Stimulated activated CD8-positive, alpha-beta memory T cell treated with anti-CD3 and anti-CD28 coated beads, Interleukin-7, amount 100 ng/mL, for 24 hours (primary cell): ENCODE measurements at places on chromosomes 11 and 22.

GRCh38 chr11:72738199-72739141, 13.7 kb downstream of the ARAP1 start:
- no peak for DNase-seq

DNA sequence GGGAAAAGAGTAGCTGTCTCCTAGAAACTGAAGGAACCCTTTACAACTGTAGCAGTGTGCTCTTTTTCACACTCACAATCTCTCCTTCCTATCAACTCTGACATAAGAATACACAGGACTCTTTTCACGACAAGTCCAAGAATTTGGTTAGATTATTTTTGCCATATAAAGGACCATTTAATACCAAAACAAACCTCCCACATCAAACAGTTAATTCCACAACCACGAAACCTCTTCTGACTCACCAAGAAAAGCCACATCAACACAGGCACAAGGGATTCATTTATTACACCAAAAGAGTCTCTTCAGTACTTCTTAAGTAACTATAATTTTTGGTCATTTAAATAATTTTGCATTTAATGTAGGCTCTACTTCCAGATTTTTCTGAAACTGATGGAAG, 222.6 kb upstream of the PITPNB start:
- no peak for DNase-seq

GRCh38 chr22:24225951-24226350, 18.9 kb downstream of the GGT5 start:
- DNase-seq = no peak

- DNase-seq = no peak
Observed at GRCh38 chr22:28967969-28968368, 84.6 kb downstream of the ZNRF3 start.

DNA sequence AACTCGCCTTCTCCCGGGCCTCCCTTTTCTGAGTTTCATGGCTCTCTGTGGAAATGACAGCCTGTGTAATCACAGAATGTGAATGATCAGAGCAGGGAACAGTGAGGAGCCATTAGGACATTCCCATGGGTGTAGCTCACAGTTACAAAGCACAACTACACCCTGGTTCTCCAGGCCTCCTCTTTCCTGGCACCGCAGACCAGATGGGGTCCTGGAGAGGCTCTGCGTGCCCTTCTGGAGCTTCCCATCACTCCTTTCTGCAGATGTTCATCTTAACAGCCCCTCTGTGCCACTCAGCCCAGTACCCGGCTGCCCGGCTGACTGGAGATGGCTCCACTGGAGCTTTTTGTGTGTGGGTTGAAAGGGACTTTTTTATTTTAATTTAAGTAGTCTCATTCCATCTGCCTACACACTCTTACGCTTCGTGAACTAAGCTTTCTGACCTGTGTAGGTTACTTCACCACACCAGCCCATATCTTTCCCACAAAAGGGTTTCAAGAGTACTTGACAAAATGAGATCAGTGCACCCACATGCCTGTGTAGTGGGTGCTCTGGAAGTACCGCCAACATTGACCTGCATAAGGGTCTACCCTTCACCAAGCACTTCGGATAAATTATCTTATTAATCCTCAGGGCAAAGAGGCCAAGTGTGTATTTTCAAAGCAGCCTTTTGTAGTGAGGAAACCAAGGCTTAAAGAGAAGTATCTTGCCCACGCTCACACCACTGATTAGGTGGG, 29.8 kb downstream of the SREBF2 start:
- no peak for DNase-seq

- no peak for DNase-seq
Observed at GRCh38 chr11:68064926-68065325, 26.1 kb downstream of the TCIRG1 start.

DNA sequence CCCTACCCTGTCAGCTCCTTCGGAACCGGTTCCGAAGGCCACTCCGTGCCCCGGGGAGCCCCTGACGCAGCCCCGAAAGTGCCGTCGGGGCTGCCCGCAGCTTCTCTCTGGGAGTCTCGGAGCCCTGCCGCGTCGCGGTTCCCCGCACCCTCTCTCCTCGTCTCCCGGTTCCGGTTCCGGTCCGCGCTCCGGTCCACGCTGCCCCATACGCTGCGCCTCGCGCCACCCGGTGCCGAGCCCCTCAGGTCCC, 618 bp downstream of the MTA2 start:
- no peak for DNase-seq

- no peak for DNase-seq
Observed at GRCh38 chr11:129365816-129366215, 9.8 kb upstream of the BARX2 start.

- no peak for DNase-seq
Observed at GRCh38 chr11:116866804-116867455, 29.5 kb upstream of the APOA1 start.

DNA sequence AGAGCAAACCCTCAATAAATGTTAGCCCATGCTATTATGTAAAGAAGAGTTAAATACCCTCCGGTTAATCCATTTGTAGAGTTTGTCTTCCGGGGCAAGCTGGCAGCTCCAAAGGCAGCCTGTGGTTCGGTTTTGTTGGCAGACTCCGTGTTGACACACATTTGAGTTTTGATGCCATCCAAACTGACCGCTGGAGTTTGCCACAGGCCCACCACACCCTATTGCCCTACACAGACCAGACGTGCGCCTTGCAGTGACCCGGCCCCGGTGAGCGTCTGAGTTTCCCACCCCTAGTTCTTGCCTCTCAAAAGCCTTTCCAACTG, 25.1 kb downstream of the ELFN2 start:
- DNase-seq = no peak

GRCh38 chr11:47354913-47355282, 2.4 kb upstream of the MYBPC3 start:
- DNase-seq = no peak

DNA sequence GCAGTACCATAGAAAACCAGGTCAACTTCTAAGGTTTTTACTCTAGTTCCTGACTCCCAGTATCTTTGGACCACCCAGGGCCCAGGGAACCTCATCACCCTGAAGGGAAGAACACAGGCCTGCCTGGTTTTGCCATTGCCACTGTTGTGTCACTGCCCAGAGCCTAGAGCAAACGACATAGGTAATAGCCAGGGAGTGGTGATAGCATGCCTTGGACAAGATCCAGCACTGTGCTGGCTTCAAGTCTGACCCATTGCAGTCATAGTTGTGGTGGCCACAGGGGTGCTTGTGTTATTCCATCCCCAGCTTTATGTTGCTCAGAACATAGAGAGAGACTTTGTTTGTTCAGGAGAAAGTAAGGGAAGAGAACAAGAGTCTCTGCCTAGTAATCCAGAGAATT, 2310.2 kb downstream of the LRRC4C start:
- no peak for DNase-seq

DNA sequence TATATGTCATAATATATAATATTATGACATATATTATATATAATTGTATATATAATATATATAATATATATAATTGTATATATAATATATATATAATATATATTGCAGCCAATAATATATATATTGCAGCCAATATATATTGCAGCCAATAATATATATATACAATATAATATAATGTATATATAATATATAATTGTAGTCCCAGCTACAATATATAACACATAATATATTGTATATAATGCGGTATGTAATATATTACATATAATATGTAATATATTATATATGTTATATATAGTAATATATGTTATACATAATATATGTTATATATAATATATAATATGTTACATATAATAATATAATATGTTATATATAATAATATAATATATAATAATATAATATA, 5.8 kb upstream of the CELF1 start:
- DNase-seq = no peak

DNA sequence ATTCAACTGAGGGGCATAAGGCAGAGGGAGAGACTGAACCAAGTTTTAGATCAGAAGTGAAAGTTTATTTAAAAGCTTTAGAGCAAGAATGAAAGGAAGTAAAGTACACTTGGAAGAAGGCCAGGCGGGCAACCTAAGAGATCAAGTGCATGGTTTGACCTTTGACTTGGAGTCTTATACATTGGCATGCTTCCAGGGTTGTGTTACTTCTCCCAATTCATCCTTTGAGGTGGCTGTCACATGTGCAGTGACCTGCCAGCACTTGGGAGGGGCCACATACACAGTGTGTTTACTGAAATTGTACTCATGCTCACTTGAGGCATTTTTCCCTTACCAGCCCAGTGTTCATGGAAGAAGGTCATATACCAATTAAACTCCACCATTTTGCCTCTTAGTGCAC, 30.4 kb downstream of the CYP2R1 start:
- no peak for DNase-seq

DNA sequence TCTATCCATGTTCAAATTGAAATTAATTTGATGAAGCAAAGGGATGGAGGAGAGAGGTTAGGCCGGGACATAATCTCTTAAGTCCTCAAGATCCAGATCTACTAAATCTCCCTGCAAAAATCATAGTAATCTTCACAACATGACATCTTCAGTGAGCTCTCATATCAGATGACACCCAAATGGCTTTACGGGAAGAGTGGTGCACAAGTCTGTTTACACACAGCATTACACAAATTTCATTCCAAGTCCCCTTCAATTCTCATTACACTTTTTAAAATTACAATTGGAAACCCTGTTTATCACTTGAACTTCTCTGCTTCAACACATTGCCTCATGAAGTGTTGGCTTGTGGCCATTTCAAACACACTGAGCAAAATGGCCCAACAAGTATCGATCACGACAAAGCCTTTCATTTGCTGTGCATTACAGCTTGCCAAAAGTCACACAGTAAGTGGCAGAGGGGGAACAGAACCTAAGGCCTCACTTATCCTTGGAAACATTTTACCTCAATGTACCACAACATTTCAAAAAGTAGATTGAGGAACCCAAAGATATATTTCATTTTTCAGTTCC, 17.9 kb upstream of the TPH1 start:
- DNase-seq = no peak

- DNase-seq = no peak
Observed at GRCh38 chr11:106047631-106048030, 25.6 kb upstream of the MSANTD4 start.

DNA sequence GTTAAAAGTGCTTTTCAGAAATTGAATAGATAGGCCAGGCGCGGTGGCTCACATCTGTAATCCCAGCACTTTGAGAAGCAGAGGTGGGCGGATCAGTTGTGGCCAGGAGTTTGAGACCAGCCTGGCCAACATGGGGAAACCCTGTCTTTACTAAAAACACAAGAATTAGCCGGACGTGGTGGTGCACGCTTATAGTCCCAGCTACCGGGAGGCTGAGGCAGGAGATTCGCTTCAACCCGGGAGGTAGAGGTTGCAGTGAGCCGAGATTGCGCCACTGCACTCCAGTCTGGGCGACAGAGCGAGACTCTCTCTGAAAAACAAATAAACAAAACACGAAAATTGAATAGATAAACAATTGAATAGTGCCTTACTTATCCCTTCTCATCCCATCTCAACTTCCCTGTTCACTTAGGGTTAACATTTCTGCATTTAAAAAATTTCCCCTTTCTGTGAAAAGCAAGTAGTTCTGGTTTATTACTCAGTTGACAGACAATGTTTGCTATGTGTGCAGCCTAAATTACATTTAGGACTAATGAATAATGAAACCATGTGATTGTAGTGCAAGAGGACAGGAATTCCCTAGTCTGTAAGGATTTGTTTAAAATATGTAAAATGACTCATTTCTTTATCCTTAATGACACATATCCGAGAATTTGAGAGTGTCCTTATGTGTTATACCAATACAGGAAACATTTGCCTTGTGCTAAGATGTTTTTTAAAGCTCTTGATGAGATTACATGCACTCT, 6.0 kb downstream of the RNF169 start:
- no peak for DNase-seq

DNA sequence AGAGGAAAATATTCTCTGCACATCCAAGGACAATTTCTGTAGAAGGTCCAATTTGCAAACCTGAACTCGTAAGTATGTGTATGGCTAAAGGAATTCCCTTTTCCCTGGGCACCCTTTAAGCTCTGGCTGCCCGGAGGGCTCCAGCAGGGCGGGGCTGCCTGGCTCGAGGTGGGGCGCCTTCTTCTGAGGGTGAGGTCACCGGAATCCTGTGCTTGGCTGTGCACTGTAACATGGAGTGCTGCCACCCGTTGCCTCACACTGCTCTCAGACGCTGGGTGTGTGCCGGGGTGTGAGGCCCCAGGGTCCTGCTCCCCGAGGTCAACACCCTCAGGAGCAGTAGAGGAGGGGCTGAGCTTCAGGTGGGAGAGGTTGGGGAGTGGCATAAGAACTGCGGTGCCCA, 61.5 kb downstream of the SYN3 start:
- DNase-seq = no peak

DNA sequence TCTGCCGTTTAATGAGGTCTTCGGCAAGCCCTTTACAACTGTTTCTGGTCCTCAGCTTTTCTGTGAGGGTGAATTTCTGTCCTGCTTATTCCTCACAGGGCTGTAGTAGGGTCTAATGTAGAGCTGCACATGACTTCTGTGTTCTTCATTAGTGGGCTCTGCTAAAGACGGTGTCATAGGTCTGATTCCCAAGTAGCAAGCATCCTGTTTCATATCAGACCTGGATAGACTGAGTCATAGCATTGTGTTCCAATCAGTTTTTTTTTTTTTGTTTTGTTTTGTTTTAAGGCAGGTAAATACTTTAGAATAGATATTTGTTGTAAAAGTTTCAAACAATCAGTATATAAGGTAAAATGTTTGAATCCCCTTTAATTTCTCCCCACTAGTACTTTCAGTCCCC, 35.4 kb downstream of the BIRC2 start:
- no peak for DNase-seq

DNA sequence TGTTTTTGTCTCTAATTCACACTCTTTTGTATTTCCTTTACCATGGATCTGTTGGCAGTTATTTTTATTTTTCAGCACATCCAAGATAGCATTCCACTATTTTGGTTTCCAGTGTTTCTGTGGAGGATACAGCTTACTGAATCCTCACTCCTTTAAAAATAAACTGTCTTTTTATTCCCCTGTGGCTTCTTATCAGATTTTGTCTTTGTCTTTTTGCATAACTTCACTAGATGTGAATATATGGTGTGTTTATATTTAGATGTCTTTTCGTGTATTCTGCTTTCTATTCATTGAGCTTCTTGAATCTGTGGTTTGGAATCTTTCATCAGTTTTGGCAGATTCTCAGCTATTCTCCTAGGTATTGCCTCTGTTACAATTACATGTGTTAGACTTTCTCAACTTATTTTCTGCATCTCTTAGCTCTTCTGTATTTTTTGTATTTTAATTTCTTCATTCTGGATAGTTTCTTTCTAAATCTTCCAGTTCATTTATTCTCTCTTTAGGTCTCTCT, 7.4 kb upstream of the ATXN10 start:
- DNase-seq = no peak

GRCh38 chr11:117815262-117815803, 9.2 kb downstream of the FXYD2 start:
- no peak for DNase-seq

GRCh38 chr11:134657631-134658030, 245.6 kb upstream of the B3GAT1 start:
- DNase-seq = no peak
